ENCODE measurements at places on chromosomes 4 and X.

GRCh38 chr4:6889101-6889735 lies 20.4 kb upstream of the TBC1D14 start:
- no peak for DNase-seq

DNA sequence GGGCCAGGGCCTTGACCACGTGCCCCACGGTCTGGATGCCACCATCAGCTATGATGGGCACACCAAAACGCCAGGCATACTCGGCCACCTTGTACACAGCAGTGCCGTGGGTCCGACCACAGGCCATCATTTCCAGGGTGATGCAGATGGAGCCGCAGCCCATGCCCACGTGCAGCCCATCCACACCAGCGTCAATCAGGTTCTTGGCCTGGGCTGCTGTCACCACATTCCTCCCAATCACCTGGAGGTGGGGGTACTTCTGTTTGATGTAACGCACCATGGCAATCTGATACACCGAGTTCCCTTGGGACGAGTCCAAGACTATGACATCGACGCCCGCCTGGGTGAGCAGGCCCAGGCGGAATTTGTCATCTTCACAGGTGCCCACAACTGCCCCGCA lies 221.2 kb upstream of the ATP6AP2 start:
- no peak for DNase-seq

- no peak for DNase-seq
Observed at GRCh38 chrX:40806513-40807220, 71.3 kb upstream of the MED14 start.

GRCh38 chr4:7063362-7063761 lies 4.5 kb downstream of the GRPEL1 start:
- no peak for DNase-seq

DNA sequence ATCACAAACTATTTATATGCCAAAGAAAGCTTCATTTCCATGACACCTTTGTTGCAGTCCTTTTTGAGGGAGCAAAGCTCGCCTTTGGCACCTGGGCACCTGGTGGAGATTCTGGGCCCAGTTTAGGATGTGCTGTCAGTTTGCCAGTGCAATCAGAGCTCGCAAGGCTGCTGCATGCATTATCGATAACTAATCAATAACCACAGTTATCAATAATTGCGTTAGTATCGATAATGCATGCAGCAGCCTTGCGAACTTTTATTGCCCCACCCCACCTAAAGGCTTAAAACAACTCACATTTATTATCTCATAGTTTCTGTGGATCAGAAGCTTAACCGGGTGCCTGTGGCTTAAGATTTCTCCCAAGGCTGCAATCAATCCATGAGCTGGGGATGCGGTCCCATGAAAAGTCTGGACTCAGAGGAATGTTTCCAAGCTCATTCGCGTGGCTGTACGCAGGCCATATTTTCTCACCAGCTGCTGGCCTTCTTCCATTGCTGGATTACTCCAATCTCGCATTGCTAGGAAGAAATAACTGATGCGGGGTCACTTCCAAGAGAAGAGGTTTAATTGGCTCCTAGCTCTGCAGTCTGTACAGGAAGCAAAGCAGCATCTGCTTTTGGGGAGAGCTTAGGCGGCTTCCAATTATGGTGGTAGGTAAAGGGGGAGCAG lies 6.2 kb upstream of the AFAP1 start:
- DNase-seq, result no peak

DNA sequence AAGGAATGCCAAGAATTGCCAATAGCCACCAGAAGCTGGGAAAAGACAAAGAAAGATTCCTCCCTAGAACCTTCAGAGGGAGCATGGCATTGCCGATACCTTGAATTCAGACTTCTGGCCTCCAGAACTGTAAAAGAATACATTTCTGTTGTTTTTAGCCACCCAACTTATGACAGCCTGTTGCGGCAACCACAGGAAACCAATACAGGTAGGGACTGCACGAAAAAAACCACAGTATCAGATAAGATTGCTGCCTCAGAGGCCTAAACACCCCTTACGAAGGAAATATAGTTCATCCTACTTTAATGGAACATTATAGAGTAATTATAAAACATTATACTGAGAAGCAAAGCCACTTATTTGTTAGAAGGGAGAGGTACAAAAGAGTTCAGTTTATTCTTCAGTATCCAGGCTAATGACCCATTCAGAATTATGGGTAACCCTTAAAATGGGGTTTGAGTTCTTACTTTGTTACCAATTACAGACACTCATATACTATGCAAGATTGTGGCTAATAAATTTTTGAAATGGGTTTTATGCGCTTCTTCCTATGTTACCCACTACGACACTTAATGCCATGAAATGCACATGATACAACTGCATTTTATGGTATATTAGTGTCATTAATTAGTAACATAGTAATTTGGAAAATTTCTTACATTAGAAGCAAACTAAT lies 37.4 kb upstream of the SMIM10L2A start:
- DNase-seq, result peak; percentile 3

DNA sequence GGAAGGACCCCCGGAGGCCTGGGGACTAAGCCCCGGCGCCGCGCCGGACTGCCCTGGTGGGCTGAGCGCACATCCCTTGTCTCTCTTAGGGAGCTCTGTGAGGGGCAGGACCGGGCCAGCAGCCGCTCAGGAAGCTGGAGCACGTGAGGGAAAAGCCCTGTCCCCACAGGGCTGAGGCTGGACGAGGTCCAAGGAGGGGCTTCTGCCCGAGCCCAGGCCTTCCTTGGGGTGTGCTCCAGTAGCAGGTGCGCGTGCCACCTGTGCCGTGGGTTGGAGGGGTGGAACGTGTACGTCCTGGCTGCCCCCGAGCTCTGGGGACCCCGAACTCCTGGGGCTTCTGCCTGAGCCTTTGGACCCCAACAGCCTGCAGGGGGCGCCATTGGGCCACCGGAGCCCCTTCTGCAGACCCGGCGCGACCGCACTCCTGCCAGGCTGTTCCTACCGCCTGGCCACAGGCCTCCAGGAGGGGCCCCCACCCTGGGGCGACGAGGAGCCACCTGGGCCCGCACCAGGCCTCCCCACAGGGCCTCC lies 27.2 kb downstream of the TACC3 start:
- peak; percentile 84 for DNase-seq

DNA sequence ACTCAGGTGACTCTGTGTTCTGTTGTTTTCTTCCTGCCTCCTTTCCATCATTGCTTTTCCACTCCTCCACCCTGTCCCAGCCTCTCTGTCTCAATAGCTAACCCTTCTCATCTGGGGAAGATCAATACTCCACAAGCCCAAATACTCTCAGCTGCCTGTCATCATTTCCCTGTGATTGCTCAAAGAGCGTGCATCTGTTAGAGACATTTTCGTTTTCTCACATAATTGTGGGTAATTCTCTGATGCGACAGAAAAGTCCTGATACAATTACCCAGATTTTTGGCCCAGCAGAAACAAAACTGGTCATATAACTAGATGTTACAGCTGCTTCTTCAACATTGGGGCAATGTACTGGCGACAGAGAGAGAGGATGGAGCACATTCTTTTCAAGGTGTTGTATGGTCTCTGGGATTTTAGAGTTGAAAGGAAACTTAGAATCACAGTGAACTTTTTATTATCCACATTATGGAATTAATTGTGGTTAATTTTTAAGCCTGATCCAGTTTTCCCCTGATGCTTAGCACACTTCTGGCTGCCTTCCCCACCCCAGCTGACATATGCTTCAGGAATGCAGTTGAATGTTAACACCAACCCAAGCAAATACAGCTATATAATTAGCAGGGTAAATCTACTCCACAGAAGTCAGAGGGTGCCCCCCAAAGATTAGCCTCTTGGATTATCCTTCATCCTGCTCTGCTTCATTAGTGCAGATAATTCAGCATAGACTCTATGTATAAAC lies 171.4 kb upstream of the ANXA3 start:
- no peak for DNase-seq

Data from activated T-cell treated with anti-CD3 and anti-CD28 coated beads for 48 hours (primary cell).